ENCODE measurements at places on chromosomes 6 and 20. TPM values are rescaled to one million over a fixed set of nuclear protein-coding genes. Genes with fewer than 3 reads are reported as not detected.

DNA sequence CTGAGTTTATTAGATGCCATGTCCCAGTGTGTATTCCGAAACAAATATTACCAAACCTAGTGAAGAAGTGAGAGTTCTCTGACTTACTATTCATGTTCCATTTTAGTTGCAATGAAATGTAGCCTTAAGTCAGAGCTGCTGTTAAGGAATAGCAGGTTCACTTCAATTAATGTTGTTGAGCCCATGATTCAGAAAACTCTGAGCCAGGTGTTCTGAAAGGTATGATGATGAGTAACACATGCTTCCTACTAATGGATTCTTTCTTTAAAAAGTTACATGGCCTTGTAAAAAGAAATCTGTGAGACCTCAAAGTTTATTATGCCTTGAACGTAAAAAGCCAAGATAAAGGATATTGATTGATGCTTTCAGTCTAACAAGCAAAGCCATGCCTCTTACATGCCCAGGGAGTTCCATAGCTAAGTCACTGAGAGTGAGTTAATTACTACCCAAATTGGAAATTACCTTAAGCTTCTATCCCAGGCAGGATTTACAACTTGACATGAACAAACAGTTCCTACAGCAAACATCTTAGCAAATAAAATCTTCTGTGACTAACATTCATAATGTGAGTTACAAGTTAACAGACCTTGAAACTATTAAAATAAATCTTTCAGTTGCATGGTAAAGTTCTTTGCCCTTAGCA, 122.9 kb downstream of the AKAP7 start:
- no peak for DNase-seq

DNA sequence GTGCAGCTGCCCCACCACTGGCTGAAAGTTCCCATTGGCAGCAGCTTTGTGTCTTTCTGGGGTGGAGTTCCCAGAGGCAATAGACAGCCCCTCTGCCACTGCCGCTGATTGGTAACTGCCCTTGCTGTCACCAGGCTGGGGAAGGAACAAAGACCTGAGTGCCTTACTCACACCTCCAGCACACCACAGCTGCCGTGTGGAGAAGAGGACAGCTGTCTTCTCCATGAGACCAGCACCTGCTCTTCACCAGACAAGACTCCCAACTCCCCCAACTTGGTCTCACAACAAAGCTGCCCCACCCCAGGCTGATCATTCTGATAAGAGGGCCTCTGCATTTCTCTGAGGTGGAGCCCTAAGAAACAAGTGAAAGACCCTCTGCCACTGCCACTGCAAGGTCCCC, 39.7 kb upstream of the PTCHD4 start:
- DNase-seq = no peak

The FAM83B gene
- total RNA-seq = 0.11 TPM

- DNase-seq = no peak
These were observed 55.3 kb downstream of the EFCAB8 start for GRCh38 chr20:32914031-32914430.

The BMP6 gene
- total RNA-seq = 2.9 TPM

DNA sequence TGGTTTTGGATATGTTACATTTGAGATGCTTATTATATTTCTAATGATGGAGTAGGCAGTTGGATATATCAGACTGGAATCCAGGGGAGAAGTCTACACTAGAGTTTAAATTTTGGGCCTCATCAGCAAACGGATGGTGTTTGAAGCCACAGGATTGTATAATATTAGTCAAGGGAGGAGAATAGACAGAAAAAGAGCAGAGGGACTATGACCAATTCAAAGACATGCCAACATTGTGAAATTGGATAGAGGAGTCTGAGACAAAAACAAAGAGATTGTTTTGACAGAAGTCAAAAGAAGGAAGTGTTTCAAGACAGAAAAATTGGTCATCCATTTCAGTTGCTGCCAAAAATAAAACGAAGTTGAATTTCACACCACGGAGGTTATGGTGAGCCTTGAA, 66.5 kb downstream of the NOX3 start:
- no peak for DNase-seq

DNA sequence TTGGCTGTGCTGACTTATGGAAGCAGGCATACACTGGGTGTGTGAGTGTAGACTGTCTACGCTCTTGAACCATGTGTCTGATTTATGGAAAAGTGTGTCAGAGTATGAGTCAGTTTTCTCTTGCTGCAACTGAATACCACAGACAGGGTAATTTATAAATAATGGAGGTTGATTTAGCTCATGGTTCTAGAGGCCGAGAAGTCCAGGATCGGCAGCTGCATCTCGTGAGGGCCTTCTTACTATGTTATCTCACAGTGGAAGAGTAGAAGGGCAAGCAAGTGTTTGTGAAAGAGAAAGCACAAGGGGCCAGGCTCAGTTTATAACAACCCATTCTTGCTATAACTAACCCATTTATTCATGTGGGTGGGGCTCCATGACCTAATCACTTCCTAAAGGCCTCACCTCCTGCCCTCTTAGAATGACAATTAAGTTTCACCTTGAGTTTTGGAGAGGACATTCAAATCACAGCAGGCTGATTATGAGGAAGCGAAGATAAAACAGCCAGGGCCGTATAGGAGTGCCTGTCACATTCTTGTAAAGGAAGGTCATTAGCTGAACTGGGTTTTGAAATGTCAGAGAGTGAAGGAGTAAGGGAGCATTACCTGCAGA, 6.7 kb downstream of the GPR31 start:
- DNase-seq = no peak

- peak; percentile 88 for DNase-seq
These were observed 26.2 kb downstream of the ARHGAP18 start for GRCh38 chr6:129683601-129684322.

The CTCFL gene
- total RNA-seq = not detected

The OOEP gene
- not detected for total RNA-seq
